Inflammatory macrophage (primary cell): ENCODE measurements at places on chromosomes 3 and 15.

- DNase-seq: peak; percentile 79
Measured at GRCh38 chr15:58329781-58330671, 101.8 kb upstream of the LIPC start.

- no peak for DNase-seq
Measured at GRCh38 chr3:58336135-58336882, 3.6 kb downstream of the PXK start.

- DNase-seq: no peak
Measured at GRCh38 chr3:195546130-195546560, 3.0 kb upstream of the PPP1R2 start.

DNA sequence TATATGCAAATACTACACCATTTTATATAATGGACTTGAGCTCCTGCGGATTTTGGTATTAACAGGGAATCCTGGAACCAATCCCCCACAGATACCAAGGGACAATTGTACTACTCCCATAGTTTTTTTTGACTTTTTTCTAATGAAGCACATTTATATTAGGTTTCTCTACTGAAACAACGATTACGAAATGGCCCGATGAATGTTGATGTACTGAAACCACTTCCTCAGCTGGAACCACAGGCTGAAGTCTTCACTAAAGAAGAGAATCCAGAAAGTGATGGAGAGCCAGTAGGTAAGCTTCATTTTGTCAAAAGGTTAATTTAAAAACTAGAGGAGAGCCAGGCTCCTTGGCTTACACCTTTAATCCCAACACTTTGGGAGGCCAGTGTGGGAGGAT, 121.5 kb upstream of the LRRFIP2 start:
- DNase-seq: peak; percentile 41

GRCh38 chr15:68785541-68785940, 35.2 kb downstream of the ANP32A start:
- no peak for DNase-seq

DNA sequence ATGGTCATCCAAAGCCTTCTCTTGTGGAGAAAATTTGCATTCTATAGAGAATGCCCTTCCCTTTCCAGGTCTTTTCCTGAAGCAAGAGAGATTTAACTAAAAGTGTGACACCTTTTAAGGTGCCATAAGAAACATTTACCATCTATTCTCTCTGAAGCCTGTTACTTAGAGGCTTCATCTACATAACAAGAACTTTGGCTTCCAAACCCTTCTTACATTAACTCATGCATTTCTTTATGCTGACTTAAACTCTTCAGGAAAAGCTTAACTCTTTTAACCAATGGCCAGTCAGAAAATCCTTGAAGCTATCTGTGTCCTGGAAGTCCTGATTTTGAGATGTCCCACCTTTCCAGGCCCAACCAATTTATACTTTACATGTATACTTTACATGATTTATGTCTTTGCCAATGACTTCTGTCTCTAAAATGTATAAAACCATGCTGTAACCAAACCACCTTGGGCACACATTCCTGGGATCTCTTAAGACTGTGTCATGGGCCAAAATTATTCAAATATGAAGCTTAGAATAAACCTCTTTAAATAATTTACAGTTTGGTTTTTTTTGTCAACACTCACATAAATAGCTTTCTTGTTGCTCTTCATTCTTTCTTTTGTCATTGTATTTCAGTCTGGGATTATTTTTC, 472.6 kb upstream of the NECTIN3 start:
- DNase-seq: no peak

- no peak for DNase-seq
Measured at GRCh38 chr3:5390936-5391625, 203.6 kb downstream of the EDEM1 start.

DNA sequence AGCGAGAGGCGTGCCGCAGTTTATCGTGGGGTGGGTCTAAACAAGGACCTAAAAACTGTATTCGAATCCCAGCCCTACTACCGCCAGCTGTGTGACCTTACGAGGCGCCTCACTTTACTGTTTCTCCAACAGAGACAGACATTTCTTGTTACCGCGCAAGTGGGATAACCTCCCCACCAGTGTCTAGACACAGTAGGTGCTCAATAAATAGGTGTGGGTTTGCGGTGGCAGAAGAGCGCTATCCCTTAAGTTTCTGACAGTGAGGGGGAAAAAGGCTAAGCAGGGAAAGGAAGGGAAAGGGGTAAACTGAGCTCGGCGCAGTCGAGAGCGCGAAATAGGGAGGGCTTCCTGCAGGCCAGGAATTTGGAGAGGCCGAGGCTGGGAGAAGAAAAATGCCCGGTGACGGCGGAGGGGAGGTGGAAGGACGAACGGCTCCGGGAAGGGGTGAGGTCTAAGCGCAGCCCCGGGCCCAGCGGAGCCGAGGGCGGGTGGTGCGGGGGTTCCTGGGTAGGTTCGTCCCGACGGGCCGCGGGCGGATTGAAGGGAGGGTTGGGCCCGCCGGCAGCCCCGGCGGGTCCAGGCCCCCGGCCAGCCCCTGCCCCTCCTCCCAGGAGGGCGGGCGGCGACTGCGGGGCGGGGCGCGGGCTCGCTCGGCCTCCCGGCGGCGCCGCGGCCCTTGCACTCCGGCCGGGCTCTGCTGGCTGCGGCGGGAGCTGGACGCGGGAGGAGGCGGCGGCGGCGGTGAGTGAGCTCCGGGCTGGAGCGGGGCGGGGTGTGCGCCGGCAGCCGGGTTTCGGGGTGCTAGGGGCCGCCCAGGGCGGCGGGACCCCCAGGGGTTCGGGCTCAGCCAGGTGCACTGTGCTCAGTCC, at the start of gene CGNL1:
CGNL1 (plus strand) TSS at position 679 of the 869 bp plus-strand sequence. CDS start 61,495 bp downstream, outside the sequence.
- DNase-seq: no peak

GRCh38 chr3:149020839-149021252, 29.5 kb downstream of the GYG1 start:
- DNase-seq: no peak

- DNase-seq: no peak
Measured at GRCh38 chr15:61083788-61084134, 145.3 kb downstream of the RORA start.

DNA sequence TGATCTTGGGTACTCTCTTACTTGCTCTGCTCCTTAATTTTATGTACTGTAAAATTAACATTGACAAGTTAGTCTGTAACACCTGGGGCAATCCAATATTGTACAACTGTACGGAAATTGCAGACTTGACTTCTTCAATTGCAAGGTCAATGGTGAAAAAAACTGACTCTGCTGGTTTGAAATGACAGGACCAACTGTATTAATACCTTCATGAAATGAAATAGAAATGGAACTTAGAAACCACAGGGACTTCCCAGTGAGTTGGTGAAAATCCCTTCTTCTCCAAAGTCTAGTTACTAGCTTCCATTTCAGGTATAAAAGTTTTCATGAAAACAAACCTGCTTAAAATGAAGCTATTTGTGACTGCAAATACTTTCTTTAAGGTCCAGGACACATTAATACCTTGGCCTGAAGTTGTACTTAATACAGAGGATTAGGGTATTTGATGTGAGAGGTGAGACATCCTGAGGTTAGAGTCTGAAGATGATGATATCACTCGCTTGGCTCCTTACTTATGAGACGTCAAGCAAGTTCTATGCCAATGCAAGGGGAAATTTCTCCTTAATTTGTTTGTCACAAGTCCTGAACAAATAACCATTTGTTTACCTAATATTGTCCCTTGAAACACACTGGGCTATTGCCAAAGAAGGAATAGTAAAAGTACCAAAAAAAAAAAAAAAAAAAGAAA, 226.2 kb upstream of the TP63 start:
- no peak for DNase-seq

DNA sequence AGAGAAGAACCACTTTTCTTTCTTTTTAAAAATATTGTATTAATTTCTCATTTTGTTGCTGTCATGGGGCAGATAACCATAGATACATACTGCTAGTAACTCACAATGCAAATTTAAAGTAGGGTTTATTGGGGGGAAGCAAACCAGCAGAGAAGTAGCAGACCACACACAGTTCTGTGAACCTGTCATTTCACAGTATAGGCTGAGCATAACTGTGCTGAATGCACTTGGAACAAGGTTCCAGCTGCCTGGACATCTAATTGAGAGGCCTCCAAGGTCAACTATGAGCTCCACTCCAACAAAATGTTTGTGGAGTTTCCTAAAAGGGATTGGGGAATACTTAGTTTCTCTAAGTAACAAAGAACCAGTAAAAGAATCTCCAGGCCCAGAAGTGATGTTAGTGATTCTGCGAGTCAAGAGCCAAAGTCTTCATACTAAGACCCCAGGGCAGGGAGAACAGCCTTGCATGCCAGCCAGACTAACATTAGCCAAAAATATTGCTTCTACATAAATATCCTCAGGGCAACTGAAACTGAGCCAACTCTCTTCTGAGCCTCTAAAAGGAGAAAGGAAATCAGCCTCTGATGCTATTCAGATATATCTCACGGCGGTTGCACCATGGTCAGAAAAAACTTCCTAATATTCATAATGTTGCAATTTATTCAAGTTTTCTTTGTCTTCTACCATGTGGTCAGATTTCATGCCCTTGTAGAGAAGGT, 856.4 kb upstream of the ALCAM start:
- DNase-seq: no peak

GRCh38 chr3:45858809-45859543, 17.1 kb upstream of the LZTFL1 start:
- no peak for DNase-seq

DNA sequence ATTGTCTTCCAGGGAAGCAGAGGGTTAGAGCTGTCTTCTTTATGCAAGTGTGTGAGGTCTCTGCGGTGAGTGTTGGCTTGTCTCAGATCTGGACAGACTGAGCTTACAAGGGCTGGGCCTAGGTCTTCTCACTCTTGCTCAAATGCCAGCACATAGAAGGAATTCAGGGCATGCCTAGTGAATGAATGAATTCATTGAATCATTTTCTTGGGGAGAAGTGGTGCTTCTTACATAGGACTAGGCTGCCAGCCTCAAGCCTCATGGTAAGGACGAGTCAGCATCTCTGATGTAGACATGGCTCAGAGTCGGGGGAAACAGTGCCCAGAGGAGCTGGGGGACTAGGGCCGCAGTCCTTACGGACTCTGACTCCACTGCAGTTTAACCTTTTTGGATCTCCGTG, 17.2 kb downstream of the MKRN2 start:
- no peak for DNase-seq

DNA sequence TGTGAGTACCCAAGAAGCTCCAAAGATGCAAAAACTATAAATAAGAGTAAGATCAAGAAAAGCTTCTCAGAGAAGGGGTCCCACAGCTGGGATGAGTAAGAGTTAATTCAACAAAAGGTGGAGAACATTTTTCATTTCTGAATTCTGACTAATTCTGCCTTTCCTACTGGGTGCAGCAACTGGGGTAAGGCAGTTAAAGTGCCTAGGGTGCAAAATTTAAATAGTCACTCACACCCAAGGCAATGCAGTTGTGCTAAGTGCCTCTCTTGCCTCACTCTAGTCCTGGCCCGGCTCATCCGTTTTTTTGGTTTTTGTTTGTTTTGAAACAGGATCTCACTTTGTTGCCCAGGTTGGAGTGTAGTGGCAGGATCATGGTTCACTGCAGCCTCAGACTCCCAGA, 240.2 kb downstream of the TP63 start:
- no peak for DNase-seq

- DNase-seq: no peak
Measured at GRCh38 chr3:80055306-80055705, 287.5 kb upstream of the ROBO1 start.

GRCh38 chr15:59569477-59569876, 42.1 kb upstream of the GCNT3 start:
- DNase-seq: no peak

DNA sequence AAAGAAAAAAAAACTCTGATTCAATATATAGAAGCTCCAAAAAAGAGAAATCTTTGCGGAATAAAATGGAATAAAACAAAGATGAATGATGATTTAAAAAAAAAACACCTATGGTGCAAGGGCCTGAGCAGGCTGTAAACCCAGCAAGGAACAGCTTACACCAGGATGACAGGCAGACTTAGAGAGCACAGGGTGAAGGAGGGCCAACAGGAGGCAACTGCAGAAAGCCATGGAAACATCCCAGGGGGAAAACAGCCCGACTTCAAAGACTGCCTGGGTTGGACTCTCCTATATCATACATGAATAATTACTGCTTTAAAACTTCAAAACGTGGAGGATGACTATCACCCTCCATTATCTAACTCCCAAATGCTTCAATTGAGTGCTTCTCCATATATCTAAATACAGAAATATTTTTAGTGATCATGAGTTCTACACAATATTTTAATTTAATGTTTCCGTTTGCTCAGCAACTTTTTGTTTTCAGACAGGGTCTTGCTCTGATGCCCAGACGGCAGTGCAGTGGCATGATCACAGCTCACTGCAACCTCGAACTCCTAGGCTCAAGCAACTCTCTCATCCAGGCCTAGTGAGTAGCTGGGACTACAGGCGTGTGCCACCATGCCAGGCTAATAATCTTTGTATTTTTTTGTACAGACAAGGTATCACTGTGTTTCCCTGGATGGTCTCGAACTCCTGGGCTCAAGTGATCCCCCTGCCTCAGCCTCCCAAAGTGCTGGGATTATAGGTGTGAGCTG, 456.2 kb downstream of the TBL1XR1 start:
- DNase-seq: no peak

- no peak for DNase-seq
Measured at GRCh38 chr3:13370609-13371008, 49.5 kb downstream of the NUP210 start.

DNA sequence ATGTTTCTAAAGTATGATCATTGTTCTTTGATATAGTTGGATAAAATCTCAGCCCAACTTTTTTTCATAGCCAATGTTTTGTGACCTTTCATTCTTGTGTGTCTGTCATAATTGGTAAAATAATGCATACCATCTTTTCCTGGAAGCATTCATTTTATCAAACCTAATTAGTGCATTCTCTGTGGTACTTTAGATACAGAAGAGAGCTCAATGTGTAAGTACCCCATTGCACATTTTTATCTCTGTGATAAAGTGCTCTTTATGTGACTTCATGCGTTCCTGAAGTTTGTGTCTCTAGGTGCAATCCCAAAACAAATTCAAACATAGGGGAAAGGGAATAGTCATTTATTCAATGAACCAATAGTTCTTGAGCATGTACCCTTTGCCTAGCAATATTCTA, 628.5 kb downstream of the GBE1 start:
- DNase-seq: no peak

DNA sequence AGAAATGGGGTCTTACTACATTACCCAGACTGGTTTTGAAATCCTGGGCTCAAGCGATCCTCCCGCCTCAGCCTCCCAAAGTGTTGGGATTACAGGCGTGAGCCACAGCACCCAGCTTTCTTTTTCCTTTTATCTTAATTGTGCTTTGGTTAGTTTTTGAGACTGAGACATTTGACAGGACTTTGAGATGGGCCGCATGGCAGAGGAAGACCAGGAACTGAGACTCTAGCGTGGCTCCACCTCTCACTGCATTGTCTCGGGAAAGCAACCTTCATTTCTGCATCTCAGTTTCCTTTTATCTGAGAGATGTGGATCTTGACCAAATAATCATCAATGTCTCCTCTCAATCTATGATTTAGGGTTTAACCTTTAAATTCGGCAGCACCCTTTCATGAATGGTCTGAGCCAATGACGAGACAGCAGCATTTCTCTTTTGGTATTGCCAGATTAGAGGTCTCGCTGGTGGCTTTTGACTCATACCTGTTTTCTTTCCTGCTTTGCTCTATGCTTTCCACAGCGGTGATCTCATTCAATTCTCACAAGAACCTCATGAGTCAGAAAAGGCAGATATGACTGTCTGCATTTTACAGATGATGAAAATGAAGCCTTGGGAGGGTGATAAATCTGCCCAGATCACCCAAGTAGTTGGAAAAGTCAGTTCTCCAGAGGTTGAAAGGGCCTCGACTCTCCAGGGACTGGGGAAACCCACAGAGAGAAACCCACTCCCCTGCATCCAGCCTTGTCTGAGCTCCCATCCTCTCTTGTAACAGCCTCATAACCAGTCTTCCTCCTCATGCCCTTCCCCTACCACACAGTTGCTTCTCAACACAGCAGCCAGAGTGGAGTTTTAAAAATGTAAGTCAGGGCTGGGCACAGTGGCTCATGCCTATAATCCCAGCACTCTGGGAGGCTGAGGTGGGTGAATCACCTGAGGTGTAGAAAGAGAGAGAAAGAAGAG, 84.8 kb upstream of the FOXB1 start:
- no peak for DNase-seq
